ENCODE measurements at places on chromosomes 5 and 9. TPM values are rescaled to one million over a fixed set of nuclear protein-coding genes. Genes with fewer than 3 reads are reported as not detected.

UBAP1 gene
- total RNA-seq = 26.0 TPM

ABO gene
- 0.39 TPM for total RNA-seq

FIBCD1 gene
- total RNA-seq = 0.10 TPM

FOXD4L3 gene
- total RNA-seq = not detected

C9orf50 gene
- total RNA-seq = not detected

WDR38 gene
- not detected for total RNA-seq

AIF1L gene
- total RNA-seq = 8.1 TPM

PPP3R2 gene
- total RNA-seq = not detected

DNA sequence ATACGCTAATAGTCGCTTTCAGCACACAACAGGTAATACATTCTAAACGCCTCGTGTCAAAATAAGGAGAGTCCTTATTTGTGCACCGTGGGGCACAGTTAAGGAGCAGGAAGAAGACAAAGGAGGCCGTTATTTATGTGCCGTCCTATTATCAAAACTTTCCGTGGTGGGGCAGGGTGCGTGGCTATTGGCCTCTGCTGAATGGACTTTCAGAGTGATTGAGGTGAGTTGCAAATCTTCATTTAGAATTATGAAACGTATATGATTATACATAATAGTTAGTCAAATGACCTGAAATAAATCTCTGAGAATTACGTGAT, 833 bp downstream of the C5orf24 start:
- peak; percentile 14 for DNase-seq

GRCh38 chr9:5511935-5512580, 1.7 kb downstream of the PDCD1LG2 start:
- no peak for DNase-seq

GRCh38 chr9:34551751-34552605, 29.2 kb upstream of the ENHO start:
- no peak for DNase-seq

DNA sequence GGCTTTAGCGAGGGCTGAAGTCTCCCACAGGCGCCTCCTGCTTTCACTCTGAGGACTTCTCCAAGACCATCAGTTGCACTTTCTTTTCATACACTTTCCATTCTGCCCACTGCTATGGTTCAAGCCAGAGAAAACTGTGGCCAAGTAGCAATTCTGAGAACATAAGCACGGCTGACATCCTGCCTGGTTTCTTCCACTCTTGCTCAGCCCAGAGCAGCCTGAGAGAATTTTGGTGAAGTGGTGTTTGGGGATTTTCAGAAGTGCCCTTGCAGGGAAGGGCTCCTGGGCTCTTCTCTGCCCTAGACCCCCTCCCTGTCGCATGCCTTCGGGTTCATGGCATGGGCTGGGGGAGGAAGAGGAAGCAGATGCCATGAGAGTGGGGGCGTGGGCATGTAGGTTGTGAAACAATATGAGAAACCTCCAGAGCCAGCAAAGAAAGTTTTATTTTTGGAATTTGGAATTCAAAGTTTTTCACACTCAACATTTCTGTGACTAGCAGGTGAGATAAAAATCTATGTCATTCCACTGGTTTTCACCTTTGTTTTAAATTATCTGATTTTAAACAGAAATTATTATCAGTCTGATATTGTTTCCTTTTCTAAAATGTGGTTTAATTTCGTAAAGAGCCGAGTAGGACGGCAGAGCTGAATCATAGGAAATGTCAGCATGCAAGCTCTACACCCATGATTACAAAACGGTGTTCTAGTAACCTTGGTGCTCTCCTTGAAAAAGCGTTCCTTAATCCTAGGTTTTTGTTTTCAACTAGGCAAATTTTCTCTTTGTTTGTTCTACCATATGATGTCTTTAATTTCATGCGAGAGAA, 27.8 kb upstream of the TNFSF8 start:
- DNase-seq = no peak

DNA sequence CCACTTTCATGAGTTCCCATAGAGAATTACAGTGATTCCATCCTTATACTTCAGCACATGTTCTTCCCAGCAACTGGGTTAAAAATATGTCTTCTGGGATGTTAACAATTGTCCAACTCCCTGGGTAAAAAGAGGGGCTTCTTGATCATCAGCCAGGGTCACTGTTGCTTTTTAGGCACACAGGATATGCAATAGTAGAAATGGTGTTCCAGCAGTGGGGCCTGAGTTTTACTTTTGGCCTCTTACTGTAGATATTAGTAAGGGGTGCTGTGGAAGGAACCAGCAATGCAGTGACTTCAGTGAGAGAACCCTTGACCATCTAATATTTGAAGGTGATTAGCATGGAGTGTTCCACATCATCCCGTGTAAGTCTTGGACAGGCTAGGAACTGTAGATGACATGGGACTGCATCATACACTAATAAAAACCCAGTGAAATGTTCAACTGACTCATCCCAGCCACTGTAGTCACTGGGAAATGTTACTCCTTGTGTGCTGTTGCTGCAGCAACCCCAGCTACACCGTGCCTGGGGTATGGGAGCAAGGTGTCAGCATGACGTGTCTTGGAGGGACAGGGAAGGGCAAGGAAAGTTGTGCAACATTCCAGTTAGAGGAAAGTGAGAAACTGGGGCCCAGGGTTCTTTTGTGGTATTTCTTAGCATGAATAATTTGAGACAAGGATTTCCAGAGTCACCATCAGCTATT, 610.9 kb downstream of the RAB3C start:
- no peak for DNase-seq

DNA sequence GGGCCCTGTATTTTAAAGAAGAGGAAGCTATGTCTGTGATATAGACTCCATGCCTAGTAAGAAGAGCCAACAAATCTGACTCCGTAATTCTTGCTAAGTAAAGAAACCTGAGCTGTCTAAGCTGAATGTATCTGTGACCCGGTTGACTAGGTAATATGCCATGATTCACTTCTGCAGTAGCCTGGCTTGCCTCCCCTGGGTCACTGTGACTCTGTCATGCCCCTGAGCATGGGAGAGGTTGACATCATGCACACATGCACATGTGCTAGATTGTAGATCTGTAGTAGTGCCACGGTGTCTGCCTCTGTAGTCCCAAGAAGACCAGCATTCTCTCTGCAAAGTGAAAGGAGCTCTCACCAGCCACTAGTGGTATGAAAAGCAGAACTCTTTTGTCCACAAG, 9.1 kb downstream of the SLC22A5 start:
- DNase-seq = no peak

DNA sequence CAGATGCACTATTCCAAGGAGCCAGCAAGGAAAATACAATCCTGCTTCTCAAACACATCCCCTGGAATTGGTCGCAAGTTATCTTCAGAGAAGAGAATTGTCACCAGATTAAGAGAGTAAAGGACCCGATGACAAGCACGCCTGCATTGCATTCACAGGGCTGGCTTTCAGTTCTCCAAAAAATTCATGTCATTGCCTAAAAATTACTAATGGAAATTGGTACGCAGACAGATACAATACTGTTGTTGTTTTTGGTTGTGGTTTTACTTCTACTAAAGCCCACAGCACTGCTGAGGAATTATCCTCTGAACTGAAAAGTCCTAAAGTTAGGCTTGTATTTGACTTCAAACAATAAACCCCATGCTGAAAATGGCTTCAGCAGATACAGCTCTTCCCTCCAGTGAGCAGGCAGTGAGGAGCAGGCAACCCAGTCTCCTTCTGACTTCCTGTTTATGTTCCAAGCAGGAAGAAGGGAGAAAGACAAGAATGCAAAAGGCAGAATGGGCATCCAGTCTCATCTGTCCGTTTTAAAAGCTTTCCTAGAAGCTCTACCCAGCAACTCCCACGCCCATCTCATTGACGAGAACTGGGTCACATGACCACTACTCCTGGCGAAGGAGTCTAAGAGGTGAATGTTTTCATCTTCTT, 80.6 kb upstream of the ZNF366 start:
- DNase-seq = no peak

DNA sequence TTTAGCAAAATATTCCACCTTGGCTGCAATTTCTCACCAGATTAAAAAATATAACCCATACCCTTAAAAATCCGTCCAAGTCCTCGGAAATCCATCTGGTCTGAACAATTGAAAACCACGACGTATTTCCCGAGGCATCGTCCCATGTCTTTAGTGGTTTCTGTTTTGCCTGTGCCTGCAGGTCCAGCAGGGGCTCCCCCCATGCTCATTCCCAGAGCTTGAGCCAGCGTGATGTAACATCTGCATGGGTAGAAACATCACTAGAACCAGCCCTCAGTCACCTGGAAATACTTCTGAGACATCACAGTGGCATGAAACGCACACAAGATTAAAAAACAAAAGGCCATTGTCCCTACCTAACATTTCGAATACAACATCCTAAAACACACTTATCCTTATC, 114.0 kb downstream of the DNAH5 start:
- no peak for DNase-seq

GRCh38 chr5:159763562-159763961, 152.7 kb upstream of the ADRA1B start:
- no peak for DNase-seq

GRCh38 chr9:111937781-111938426, 41.3 kb downstream of the UGCG start:
- no peak for DNase-seq

DNA sequence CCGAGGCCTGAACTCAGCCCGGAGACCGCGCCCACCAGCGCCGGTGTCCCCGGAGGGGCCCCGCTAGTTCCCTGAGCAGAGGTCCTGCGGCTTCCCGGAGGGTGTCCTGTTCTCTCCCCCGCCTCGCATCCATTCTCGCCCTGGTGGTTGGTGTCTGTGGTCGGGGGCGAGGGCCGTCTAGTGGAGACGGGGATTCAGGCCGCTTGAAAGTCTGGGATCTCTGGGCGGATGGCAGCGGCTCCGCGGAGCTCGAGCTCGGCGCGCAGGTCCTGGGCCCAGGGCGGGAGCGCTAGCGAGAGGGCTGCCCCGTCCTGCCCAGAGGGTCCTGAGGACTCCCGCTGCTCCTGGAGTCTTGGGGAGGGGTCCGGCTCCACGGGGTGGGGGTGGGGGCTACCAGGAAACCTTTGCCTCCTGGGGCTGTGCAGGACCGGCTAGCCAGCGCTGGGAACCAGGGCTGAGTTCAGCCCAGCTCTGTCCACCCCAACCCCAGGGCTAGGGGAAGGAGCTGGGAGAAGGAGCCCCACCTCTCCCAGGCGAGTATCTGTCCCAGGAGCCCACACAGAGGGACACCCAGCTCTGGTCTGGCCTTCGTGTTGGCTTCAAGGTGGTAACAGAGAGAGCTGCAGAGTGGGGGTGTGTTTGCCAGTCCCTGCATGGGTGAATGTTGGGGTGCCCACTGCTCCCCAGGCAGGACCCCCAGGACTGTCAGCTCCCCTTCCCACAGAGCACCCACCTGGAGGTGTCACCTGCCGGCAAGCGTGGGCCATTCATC, 4.0 kb downstream of the TOR4A start:
- DNase-seq = no peak

DNA sequence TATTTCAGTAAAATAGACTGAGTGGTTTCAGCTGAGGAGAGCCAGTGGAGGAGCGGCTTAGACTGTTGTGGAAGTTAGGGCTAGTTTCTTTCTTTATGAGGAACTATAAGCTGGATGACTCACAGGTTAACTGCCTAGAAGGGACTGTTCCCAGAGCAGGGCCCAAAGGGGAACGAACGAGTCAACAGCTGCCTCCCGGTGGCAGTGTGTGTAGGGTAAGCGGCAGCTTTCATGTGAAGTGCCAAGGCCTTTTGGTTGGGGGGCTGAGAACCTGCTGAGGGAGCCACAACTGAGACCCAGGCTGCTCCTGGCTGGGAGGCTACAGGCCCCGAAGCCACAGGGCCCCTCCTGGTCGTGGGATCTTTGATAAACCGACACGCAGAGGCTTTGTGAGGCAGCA, 7.0 kb downstream of the SQSTM1 start:
- DNase-seq = no peak

GRCh38 chr5:16935231-16936149, 598 bp downstream of the MYO10 start:
- peak; percentile 23 for DNase-seq

DNA sequence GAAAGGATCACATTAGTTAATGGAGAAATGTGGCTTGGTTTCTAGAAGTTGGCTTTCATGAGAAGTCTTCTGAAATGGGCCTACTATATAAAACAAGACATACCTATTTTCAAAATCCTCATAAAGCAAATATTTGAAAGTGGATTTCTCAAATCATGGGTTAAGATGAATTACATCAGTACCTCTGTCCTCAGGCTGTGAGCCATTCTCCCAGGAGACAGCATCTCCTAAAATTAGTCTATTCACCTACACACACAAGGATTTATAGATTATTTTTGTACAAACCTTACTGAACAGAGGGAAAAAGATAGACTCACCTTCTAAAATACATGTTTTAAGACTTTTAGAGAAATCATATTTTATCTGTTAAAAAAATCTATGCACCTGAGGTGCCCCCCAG, 32.1 kb upstream of the SPOCK1 start:
- DNase-seq = no peak

GRCh38 chr5:113246361-113246870, 188.4 kb downstream of the TSSK1B start:
- peak; percentile 79 for DNase-seq

GRCh38 chr5:45225571-45226031, 416.9 kb downstream of the MRPS30 start:
- DNase-seq = no peak

DNA sequence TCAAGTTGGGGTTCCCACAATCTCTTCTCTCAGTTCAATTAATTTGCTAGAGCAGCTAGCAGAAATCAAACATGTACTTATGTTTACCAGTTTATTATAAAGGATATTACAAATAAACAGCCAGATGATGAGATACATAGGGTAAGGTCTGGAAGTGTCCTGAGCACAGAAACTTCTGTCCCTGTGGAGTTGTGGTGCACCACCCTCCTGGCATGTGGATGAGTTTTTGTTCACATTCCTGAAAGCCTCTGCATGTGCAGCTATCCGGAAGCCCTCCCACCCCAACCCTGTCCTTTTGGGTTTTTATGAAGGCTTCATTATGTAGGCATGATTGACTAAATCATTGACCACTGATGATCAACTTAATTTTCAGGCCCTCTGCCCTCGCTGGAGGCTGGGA, 791.2 kb upstream of the ZNF608 start:
- no peak for DNase-seq

DNA sequence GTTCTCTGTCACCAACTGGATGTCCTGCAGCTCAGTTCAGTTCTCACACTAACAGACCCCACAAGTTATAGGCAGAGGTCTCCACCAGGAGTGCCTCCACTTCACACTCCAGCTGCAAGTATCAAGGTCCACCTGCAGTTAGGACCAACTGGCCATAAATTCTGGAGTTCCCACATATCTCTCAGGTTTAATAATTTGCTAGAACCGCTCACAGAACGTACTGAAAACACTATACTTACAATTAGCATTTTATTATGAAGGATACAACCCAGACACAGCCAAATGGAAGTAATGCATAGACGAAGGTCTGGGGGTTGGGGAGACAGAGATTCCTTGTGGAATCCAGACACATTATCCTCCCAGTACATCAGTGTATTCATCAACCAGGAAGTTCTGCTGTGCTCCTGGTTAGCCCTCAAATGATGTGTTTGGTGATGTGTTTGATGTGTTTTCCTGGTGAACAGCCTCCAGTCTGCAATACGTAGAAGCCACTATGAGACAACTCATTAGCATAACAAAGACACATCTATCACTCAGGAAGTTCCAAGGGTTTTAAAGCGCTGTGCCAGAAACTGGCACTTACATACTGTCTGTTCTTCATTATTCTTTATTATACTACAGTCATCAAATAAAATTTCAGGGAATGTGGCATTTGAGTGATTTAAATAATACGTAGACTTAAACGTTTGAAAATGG, 25.4 kb downstream of the OGN start:
- DNase-seq = no peak

- no peak for DNase-seq
Observed at GRCh38 chr5:13611604-13612003, 332.9 kb downstream of the DNAH5 start.

All from skin of body (tissue), 3 donors.